Kidney (tissue), 22 donors: ENCODE measurements at places on chromosomes 16 and 17. TPM values are rescaled to one million over a fixed set of nuclear protein-coding genes. Genes with fewer than 3 reads are reported as not detected.

Gene SPNS3
- 3.7 TPM for polyA plus RNA-seq

Gene CDH1
- 47.0 TPM for polyA plus RNA-seq

Gene ARHGAP44
- polyA plus RNA-seq: 3.7 TPM

Gene RBFOX1
- polyA plus RNA-seq: 0.24 TPM

Gene PIK3R6
- 0.17 TPM for polyA plus RNA-seq

Gene HSPB9
- 0.99 TPM for polyA plus RNA-seq

Gene KRT20
- not detected for polyA plus RNA-seq

Gene MMP28
- 10.3 TPM for polyA plus RNA-seq

Gene RAP1GAP2
- polyA plus RNA-seq: 6.8 TPM

Gene KRTAP1-5
- polyA plus RNA-seq: not detected

Gene PRSS53
- 0.99 TPM for polyA plus RNA-seq

Gene EFNB3
- 2.3 TPM for polyA plus RNA-seq

Gene TAT
- not detected for polyA plus RNA-seq

Gene GJD3
- not detected for polyA plus RNA-seq

Gene AATF
- polyA plus RNA-seq: 50.4 TPM

Gene TBC1D10B
- 30.1 TPM for polyA plus RNA-seq

Gene TNFRSF13B
- polyA plus RNA-seq: not detected

Gene FOXC2
- polyA plus RNA-seq: 3.8 TPM

Gene TEKT1
- polyA plus RNA-seq: not detected

Gene TEX19
- polyA plus RNA-seq: not detected

Gene DPEP2
- 0.99 TPM for polyA plus RNA-seq

Gene PIMREG
- polyA plus RNA-seq: not detected

Gene SLC16A11
- 7.8 TPM for polyA plus RNA-seq

Gene PYY
- not detected for polyA plus RNA-seq

Gene NPIPA7
- 7.2 TPM for polyA plus RNA-seq

Gene RNF157
- 12.4 TPM for polyA plus RNA-seq

Gene SLC52A1
- 0.90 TPM for polyA plus RNA-seq

Gene CDIP1
- polyA plus RNA-seq: 80.4 TPM

Gene MT1A
- 3.1 TPM for polyA plus RNA-seq

Gene ADAD2
- 0.80 TPM for polyA plus RNA-seq

Gene FBXW10
- not detected for polyA plus RNA-seq

Gene GRB7
- 20.9 TPM for polyA plus RNA-seq

Gene EVI2B
- polyA plus RNA-seq: 2.0 TPM

Gene PIRT
- not detected for polyA plus RNA-seq

Gene HGS
- 85.5 TPM for polyA plus RNA-seq

Gene RASD1
- 103 TPM for polyA plus RNA-seq

Gene TUBB3
- polyA plus RNA-seq: 3.4 TPM

Gene CARD14
- polyA plus RNA-seq: 0.17 TPM

Gene TBC1D3E
- not detected for polyA plus RNA-seq

Gene GNGT2
- polyA plus RNA-seq: 8.3 TPM

Gene CENPN
- polyA plus RNA-seq: 2.0 TPM

Gene USP31
- polyA plus RNA-seq: 3.5 TPM

Gene SLC38A8
- 0.30 TPM for polyA plus RNA-seq

Gene MPP2
- 2.7 TPM for polyA plus RNA-seq

Gene GRAPL
- 1.4 TPM for polyA plus RNA-seq

Gene SYCE1L
- 7.1 TPM for polyA plus RNA-seq

Gene ABR
- polyA plus RNA-seq: 18.7 TPM

Gene CIAPIN1
- polyA plus RNA-seq: 56.3 TPM

Gene KRT39
- polyA plus RNA-seq: not detected

Gene MYO1D
- polyA plus RNA-seq: 21.1 TPM

Gene HASPIN
- not detected for polyA plus RNA-seq
